Urothelium cell line (cell line): ENCODE measurements at places on chromosomes 5 and 9.

DNA sequence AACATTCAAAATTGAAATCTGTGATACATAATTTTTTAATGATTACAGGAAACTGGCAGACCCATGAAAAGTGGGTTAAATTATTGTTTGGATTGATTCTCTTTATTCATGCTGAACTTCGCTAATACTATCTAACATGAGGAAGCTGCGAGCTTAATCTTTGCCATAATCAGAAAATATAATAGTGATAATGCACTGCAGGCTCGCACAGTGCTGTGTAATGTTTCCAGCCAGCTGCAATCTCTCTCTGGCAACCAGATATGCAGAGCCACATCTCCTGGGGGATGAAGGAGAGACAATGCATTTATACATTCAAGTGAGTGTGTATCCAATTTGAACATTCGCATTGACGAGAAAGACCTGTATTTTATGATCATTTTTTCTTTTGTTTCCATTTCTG, 669.7 kb upstream of the RGMB start:
- no peak for DNase-seq

- DNase-seq, result no peak
Observed at GRCh38 chr5:138538943-138539627, 4.0 kb downstream of the ETF1 start.

GRCh38 chr9:131813116-131813515, 73.2 kb upstream of the RAPGEF1 start:
- no peak for DNase-seq

DNA sequence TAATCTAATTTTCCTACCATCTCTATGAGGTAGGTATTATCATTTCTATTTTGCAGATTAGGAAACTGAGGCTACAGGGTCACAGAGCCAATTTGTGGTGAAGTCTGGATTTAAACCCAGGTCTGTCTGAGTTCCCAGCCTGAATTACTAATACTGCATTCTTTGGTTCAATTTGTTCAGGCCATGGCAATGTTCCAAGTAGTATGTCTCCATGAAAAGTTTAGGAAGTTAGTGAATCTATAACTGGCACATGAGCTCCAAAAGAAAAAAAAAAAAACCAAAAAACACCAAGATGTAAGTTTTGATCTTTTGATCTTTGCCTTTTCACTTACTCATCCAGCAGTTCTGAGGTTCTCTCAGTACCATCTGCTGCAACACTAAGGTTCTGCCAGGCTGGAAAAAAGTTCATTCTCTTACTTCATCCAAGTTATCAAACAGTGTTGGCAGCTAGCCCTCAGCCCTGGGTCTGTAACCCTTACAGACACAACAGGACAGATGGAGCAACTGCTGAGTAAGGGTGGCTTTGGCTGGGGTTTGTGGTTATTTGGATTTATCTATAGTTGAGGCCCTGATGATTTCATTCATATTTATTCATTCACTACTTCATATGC, 4.4 kb upstream of the TMEM268 start:
- DNase-seq, result no peak

- DNase-seq, result no peak
Observed at GRCh38 chr5:173029499-173029921, 26.6 kb upstream of the CREBRF start.

DNA sequence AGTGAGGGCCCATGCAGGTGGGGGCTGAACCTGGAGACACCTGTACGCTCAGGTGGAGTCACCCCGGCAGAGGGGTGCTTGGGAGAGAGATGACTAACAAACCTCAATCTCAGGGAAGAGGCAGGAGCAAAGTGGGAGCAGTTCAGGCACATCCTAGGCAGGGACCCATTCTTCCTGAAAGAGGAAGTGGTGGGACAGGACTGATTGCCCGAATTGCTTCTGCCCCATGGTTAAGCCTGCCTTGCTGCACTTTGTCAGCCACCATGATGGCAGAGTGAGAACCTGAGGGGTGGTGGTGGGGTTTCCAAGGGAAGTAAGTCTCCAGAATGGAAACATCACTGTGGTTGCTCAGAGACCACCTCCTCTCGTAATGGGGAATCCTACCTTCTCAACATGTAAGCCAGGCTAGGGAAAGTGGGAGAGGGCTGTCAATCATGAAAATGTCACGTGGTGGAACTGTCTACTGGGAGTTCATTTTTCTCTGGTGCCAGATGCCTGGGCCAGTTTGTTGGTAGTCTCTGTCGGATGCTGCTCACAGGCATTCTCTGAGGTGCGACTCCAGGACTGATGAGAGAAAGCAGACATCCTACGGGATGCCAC, 150.4 kb downstream of the HSPA4 start:
- no peak for DNase-seq

DNA sequence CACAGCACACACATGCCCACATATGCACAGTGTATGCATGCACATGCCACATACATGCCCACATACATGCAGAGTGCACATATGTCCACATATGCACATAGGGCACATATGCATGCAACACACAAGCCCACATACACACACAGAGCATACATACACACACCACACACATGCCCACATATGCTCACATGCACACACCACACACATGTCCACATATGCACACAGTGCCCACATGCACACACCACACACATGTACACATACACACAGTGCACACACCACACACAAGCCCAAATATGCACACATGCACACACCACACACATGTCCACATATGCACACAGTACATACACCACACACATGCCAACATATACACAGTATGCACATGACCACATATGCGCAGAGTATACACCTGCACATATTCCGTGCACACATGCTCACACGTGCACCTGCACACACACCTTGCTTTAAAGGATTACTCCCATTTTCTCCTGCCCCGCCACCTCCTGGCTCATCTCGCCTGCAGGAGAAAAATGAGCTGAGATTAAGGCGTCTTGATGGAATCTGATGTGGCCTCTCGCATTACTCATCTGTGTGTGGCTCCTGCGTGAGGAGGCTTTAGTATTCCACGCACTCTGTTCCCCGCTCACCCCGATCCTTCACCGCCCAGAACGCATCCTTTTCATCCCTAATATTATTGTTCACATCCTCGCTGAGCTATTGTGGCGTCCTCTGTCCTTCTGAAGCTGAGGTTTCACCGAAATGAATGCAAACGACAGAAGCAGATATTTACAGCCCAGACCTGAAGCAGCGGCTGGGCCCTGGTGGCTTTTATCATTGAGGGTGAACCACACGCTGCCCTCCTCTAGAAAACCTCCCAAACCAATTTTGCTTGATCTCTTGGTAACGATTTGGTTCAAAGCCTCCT, 182.7 kb downstream of the OLFM1 start:
- DNase-seq, result no peak

DNA sequence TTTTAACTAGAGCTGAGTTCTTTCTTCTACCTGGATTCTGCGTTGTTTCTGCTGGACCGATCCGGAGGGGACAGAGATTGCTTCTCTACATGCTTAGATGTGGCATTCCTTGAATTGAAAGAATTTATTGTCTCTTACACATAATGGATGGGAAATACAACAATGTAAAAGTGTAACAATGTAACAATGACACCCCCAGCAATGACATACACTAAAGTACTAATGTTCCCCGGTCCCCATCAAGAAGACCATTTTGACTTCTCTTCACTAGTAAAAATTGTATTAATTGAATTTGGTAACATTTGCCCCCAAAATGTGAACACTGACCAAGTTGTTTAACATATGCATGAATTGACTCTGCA, 760.2 kb downstream of the TAF11L14 start:
- no peak for DNase-seq

- DNase-seq, result no peak
Observed at GRCh38 chr9:87564111-87564510, 66.4 kb downstream of the DAPK1 start.

GRCh38 chr5:164967354-164967753, 1461.9 kb downstream of the MAT2B start:
- no peak for DNase-seq

GRCh38 chr5:180950291-180950949, 38.2 kb upstream of the BTNL3 start:
- peak; percentile 51 for DNase-seq

GRCh38 chr5:137146402-137146890, 352.7 kb downstream of the SPOCK1 start:
- peak; percentile 60 for DNase-seq

DNA sequence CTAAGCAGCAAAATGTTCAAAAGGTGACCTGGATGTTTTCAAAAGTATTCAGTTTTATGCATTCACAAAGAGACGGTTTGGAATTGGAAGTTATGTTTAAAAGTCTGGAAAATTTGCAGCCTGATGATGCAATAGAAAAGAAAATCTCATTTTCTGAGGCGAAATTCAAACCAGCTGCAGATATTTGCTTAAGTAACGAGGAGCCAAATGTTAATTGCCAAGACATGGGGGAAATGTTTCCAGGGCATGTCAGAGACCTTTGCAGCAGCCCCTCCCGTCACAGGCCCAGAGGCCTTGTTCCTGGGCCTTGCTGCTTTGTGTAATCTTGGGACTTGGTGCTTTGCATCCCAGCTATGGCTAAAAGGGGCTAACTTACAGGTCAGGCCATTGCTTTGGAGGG, 228.2 kb downstream of the MAN2A1 start:
- DNase-seq, result no peak

- DNase-seq, result no peak
Observed at GRCh38 chr5:95087816-95088317, 197.0 kb downstream of the MCTP1 start.

GRCh38 chr9:18903450-18903849, 129.6 kb downstream of the SAXO1 start:
- DNase-seq, result no peak

DNA sequence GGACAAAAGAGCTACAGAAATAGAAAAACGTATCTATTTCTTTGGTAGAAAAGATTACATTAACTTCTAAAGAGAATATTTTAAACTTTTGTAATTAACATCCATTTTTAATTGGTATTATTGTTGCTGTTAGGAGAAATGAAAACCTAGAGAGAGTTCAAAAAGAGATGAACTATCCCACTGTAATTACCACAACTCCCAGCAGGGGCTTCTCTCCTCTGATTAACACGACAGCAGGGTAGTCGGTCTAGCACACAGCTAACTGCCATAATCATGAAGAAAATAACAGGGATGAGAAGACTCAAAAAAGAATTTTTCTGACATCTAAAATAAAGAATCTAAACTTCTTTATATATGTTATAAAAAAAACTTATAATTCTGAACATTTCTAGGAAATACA, 86.2 kb upstream of the CDH9 start:
- peak; percentile 35 for DNase-seq

- no peak for DNase-seq
Observed at GRCh38 chr5:14134083-14134482, 9.1 kb upstream of the TRIO start.

DNA sequence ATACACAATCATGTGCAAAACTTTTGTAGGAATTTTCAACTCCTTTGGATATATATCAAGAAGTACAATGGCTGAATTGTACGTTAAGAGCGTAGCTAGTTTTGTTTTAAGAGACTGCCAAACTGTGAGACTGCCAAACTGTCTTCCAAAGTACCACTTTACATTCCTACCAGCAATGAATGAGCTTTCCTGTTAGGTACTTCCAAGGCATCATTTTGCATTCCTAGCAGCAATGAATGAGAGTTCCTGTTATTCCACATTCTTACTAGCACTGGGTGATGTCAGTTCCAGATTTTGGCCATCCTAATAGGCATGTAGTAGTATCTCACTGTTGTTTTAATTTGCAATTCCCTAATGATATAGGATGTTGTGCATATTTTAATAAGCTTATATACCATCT, 219.3 kb downstream of the KCNN2 start:
- DNase-seq, result no peak

DNA sequence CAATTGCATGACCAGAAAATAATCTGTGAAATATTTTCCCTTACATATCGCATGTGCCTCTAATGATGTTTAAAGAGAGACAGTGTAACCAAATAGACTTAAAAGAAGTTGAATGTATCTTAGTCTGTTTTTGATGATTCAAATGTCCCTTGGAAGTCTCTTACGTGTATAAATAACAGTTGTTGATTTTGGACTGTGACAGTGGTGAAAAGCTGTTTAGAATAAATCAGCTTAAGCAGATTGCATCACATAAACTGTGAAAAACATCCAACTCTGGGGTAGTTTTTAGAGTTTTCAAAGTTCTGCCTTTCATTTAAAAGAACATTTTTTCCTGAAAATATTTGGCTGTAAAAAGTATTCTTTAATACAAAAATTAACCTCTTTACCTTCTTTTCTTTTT, 301.1 kb downstream of the PRR16 start:
- DNase-seq, result no peak

DNA sequence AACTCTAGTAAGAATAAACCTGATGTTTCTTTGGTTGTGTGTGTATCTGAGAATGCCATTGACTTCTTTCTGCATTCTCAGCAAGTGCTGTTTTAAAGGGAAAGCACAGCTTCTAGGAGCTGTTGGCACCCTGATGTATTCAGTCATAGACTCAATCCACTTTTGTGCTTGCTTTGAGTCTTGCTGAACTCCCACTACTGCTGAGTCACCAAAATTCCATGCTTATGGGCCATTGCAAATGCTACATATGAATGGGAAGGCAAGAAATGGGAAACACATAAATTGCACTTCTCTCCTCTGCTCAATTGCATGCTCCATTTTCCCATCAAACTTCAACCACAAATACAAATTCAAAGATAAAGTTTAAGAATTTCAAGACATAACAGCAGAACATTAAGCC, 9.8 kb upstream of the FTMT start:
- DNase-seq, result no peak

- no peak for DNase-seq
Observed at GRCh38 chr5:25891691-25892090, 1146.7 kb downstream of the CDH9 start.

GRCh38 chr5:141490271-141490670, 1.4 kb downstream of the PCDHGC5 start:
- no peak for DNase-seq

GRCh38 chr9:92146610-92147009, 31.4 kb upstream of the SPTLC1 start:
- DNase-seq, result no peak

- DNase-seq, result no peak
Observed at GRCh38 chr9:113255438-113255837, 19.9 kb downstream of the CDC26 start.

DNA sequence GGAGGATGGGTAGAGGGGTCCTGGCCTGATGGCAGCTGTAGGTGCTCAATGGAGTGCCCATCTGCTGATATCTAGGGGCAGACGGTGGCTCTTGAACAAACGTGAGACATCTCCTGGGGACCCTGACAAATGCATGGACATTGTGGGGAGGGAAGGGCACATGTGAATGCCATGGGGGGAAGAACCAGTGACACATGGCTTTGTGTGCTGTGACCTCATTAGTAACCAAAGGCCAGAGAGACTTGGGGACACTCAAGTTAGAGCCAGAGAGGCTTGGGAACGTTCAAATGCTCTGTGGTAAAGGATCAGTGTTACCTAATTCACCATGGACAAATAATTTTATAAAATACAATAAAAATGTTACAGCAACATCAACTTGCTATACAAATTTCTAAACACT, 151.8 kb downstream of the ESM1 start:
- no peak for DNase-seq

GRCh38 chr5:154917757-154918156, 20.3 kb downstream of the GEMIN5 start:
- no peak for DNase-seq

GRCh38 chr9:3862561-3862960, 336.8 kb upstream of the RFX3 start:
- DNase-seq, result no peak
